ENCODE measurements at places on chromosomes 2 and 18. TPM values are rescaled to one million over a fixed set of nuclear protein-coding genes. Genes with fewer than 3 reads are reported as not detected.

DNA sequence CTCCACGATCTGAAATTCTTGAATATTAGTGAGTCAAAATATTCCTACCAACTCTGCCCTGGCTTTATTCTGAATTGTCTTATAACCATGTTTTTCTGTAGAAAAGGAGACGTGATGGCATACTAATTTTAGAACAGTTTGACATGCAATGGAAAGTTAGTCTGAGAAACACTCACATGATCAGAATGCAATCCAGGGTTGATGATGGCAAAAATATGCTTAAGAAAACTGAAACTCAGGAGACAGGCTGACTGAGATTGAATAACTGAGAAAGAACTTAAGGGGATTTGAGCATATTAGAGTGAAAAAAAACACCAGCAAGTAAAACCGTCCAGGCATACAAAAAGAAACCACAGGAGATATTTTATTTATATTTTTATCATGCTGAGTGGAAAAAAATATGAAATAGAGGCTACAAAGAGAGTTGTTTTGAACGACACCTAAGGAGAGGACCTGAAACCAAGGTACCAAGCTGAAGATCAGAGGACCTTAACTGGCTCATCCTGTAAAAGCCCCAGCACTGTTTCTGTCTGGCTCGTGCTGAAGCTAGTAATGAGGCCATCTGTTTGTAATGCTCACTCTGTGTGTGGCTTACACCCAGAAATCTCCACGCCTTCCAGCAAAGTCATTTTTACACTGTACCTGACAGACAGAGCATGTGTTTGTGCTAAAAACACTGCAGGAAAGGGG lies 437.2 kb upstream of the PKDCC start:
- H3K27me3 ChIP-seq: peaks cover 52% of the 10 kb centered on the region
- no peak overlapping the region for H3K27ac ChIP-seq
- no peaks in the 10 kb centered on the region for H3K36me3 ChIP-seq

The C2orf78 gene
- total RNA-seq: not detected

The FAP gene
- total RNA-seq: not detected

The CDH19 gene
- 0.11 TPM for total RNA-seq

The GALNT3 gene
- 44.8 TPM for total RNA-seq
